GM10248 (cell line): ENCODE measurements at places on chromosomes 1 and 21.

- DNase-seq, result no peak
Measured at GRCh38 chr1:244128591-244129383, 77.7 kb downstream of the ZBTB18 start.

GRCh38 chr1:116262995-116263385, 110.1 kb upstream of the ATP1A1 start:
- no peak for DNase-seq

- DNase-seq, result no peak
Measured at GRCh38 chr1:30368651-30369240, 354.6 kb downstream of the MATN1 start.

DNA sequence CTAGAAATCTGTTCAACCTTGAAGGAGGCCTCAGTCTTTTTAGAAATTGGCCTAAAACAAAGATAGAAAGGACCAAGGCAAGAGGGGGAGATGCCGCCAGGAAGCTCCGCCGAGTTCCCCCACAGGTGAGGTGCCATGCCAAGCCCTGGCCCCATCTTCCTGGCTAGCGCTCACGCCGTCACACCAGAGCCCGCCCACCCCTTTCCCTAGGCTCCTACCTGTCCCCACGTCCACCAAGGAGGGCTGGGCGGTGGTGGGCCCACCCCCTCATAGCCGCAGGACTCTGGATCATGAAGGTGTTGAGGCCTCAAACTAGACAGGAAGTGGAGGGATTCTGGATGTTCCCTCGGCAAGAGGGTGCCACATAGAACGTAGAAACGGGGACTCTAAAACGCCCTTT, 15.5 kb upstream of the CCDC27 start:
- no peak for DNase-seq

DNA sequence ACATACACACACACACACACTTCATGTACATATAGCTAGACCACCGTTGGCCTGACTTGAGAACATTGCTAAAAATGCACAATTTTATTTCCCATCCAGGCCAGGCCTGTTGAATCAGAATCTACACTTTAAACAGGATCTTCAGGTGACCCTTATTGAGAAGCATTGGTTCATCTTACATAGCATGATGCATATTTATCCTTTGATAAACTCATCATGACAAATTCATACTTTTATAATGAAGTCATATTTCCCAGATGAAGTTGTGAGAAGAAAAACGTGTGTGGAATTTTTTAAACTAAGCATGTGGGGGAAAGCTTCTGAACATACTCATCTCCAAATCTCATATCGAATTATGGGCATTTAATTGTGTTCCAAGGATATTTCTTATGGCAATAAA, 877.7 kb downstream of the MRPL39 start:
- DNase-seq, result no peak

GRCh38 chr1:154019269-154019668, 28.7 kb downstream of the RPS27 start:
- no peak for DNase-seq

GRCh38 chr1:186900539-186901237, 71.9 kb downstream of the PLA2G4A start:
- no peak for DNase-seq

DNA sequence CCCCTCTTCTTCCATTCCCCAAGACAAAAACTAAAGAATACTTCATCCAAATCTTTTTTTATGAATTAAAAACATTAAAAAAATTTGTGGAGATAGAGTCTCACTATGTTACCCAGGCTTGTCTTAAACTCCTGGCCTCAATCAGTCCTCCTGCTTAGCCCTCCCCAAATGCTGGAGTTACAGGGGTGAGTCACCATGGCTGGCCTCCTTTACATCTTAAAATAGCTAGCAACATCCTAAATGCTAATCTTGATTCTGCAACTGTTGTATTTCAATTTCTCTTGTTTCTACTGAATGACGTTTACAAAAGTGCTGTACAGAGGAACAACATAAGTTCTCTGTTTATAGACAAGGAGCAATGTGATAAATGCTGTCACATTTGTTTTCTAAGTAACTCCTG, 483.5 kb downstream of the ADGRL2 start:
- DNase-seq, result no peak

GRCh38 chr1:231949277-231950091, 322.9 kb downstream of the DISC1 start:
- no peak for DNase-seq

DNA sequence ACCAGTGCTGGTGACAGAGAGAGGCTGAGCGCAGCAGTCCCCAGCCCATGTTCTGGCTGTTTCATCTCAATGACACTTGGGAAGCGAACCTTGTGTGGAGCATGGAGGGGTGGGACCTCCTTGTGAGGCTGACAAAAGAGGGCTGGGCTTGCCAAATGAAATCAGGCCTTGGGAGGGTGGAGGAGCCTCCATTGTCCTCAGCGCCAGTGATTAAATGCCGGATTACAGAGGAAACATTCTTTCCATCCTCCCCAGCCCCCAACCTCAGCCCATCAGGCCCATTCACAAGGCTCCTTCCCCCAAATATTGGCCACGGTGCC, 63.3 kb upstream of the PAXBP1 start:
- DNase-seq, result no peak

DNA sequence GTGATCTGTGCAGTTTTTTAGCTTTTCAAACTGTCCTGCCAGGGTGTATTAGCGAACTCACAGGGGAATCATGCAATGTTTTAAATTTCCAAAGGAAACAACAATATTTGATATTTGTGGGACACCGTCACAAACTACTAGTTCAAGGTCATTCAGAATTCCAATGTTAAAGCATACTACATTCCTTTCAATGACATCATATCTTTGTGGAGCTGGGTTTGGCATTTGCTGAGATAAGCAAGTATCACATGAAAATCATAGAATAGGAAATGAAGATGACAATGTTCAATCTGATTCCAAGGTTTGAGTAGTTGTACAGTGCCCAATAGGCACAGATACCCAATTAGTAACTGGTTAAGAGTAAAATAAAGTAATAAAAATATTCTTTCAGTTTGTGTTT, 35.6 kb downstream of the NUF2 start:
- no peak for DNase-seq

GRCh38 chr21:44982558-44983250, 42.9 kb downstream of the SLX9 start:
- DNase-seq, result no peak

DNA sequence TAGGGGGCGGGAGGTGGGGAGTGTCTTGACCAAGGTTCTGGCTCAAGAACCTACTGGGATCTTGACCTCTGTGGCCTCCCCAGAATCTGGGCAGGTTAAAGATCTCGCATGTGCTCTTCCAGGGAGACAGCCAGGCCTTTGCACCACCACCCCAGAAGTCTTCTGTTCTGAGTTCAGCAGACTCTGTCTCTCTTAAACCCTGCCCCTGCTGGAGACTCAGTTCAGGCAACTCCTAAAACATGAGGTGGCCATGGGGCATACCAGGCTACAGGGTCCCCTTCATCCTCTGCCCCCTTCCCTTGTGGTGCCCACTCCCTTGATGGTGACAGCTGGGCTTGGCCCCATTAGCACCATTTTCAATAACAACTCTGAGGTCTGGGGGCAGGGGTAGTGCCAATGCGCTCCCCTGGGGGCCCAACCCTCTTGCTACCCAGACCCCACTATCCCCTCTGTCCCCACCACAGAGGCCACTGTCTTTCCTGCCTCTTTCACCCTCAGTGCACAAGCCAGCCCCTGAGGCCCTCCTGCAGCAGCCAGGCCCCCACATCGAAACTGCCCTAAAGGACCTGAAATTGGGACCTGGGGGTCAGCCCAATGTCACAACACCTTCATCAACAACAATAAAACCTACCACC, 132.7 kb upstream of the RUNX3 start:
- DNase-seq, result no peak

DNA sequence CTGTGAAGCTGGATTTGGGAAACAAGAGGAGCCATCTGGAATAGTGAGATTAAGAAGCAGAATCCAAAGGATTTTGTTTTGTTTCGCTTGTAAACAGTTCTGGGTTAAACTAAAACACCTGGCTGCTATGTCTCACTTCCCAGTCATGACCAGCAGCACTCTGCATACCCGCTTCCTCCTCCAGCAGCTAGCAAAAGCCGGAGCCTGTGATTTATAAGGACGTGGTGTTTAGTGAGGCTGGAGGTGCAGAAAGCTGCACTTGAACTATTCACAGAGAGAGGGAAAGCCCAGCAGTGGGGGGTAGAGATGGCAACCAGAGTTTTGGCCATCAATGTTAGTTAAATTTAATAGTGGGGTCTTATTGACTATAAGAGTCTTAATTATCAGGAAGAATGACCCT, 240.2 kb downstream of the AJAP1 start:
- no peak for DNase-seq

DNA sequence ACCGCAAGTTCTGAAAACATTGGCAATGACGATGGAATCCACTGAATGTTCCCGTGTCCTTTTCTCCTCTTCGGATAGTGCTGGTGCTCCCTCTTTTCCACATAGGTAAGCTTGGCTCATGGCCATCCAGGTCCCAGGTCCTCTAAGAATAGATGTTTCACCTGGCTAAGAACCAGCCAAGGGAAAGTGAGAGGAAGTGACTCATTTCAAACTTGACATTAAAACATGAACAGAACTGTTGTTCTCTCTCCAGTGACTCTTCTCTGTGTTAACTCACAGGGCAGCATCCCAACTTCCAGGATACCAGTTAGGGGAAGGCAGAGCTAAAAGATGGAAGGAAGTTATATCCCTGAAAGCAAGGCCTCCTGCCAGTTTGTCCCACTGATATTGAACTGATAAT, 493.8 kb upstream of the CHRM3 start:
- DNase-seq, result no peak

GRCh38 chr1:112981426-112981825, 25.4 kb upstream of the SLC16A1 start:
- no peak for DNase-seq

- no peak for DNase-seq
Measured at GRCh38 chr1:96370757-96371156, 350.8 kb upstream of the PTBP2 start.

DNA sequence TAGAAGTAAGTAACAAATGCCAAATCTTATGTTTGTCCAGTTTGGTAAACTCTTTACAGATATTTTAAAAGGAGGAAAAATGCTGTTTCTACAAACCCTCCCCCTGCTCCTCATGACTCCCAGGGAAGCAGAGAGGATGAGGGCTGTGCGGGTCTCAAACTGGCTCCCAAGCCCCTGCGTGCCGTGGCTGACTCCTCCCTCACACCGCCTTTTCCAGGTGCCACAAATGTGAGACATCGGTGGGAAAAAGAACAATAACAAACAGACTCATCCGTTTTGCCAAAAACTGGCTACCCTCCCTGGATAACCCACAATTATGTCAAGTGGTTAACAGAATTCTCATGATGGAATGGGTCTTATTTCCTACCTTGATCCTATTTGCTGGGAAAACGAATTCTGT, 594.6 kb downstream of the PTPRU start:
- DNase-seq, result no peak

DNA sequence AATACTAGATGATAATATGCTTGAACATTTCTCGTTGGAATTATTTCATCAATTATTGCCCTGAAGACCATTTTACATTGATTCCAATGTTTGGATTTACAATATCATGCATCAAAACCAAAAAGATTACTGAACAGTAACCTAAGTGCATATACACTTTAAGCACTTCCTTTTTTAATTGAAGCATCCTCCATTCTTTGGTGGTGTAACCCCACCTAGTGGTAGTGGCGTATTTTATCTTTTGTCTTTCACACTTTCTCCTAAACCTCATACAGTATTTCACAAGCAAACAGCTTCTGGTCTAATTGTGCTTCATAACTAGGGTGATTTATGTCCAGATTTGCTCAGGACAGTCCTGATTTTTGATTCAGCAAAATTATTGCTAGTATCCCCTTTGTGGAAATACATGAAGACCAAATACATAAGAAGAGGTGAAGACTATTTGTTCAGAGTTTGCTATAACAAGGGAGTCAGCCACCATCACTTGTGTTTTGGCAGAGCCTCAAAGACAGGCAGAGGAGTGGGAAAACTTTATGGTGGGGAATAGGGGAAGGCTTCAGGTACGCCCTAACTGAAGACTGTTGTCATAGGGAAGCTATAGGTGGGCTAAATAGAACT, 3.4 kb upstream of the NVL start:
- DNase-seq, result peak; percentile 50

- DNase-seq, result no peak
Measured at GRCh38 chr1:29284286-29284960, 48.1 kb downstream of the PTPRU start.

- no peak for DNase-seq
Measured at GRCh38 chr1:15423355-15424077, 13.8 kb downstream of the EFHD2 start.

DNA sequence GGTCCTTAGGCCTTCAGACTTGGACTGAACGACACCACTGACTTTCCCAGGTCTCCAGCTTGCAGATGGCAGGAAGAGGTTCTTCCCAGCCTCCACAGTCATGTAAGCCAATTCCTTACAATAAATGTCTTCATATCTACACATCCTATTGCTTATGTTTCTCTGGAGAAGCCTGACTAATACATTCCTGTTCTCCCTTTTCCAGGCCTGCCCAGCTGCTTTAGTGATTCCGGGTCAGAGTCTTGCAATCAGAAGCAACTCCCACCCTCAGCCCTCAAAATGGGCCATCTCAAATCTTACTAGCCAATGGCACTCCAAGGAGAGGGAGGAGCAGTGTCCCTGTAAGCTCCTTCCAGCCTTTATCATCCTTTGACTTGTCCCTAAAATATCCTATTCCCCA, 16.4 kb upstream of the CPT2 start:
- no peak for DNase-seq

DNA sequence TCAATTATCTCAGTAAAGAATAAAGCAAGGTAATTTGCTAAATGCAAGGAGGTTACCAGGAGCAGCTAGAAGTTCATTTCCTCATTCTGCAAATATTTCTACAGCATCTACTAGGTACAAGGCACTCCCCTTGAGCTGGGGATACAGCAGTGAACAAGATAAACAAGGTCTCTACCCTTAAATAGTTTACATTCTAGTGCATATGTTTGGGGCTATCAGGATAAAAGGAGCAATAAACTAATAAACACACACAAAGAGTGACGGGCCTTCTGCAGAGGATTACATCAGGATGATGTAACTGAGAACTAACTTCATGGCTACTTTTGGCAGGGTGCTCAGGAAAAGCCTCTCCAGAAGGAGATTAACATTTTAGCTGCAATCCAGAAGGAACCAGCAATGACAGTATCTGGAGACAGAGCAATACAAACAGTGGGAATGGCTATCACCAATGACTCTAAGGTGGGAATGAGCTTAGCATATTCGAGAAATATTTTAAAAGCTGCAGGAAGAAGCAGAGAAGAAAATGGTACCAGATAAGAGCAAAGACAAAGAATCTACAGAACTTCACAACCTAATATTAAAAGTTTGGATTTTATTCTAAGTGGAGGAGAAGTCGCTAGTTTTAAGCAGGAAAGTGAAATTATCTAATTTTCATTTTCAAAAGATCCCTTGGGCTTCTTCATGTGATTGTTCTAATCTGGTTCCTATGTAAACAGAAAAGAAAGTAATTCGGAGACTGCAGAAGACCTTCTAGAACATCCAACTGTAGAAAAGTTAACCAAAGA, 25.8 kb downstream of the TP53BP2 start:
- DNase-seq, result no peak

DNA sequence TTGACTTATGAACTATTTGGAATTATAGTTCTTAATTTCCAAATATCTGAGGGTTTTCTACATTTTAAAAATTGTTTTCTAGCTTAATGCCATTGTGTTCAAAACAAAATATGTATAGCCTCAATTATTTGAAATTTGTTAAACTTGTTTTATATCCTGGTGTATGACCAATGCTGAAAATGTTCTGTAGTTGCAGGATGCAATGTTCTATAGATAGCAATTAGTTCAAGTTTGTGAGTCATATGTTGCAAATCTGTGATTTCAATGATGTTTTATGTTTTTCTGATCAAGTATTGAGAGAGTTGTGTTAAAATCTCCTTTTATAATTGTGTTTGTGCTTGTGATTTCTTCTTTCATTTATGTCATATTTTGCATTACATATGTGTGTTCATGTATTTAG, 517.5 kb downstream of the ADGRL2 start:
- no peak for DNase-seq

GRCh38 chr1:111249960-111250359, 22.4 kb downstream of the CHI3L2 start:
- DNase-seq, result no peak
